ENCODE measurements at places on chromosomes 11 and 22. TPM values are rescaled to one million over a fixed set of nuclear protein-coding genes. Genes with fewer than 3 reads are reported as not detected.

TMEM134 gene
- polyA plus RNA-seq = 18.0 TPM

GRCh38 chr22:42742940-42743339, 22.3 kb upstream of the A4GALT start:
- no peak for DNase-seq

GRCh38 chr11:102320679-102321078, 3.4 kb downstream of the BIRC3 start:
- no peak for DNase-seq

- no peak for DNase-seq
Measured at GRCh38 chr11:83116015-83116641, 40.8 kb upstream of the PCF11 start.

GRCh38 chr11:10375280-10375971, 70.6 kb downstream of the ADM start:
- DNase-seq = no peak

GAL3ST3 gene
- not detected for polyA plus RNA-seq

DNA sequence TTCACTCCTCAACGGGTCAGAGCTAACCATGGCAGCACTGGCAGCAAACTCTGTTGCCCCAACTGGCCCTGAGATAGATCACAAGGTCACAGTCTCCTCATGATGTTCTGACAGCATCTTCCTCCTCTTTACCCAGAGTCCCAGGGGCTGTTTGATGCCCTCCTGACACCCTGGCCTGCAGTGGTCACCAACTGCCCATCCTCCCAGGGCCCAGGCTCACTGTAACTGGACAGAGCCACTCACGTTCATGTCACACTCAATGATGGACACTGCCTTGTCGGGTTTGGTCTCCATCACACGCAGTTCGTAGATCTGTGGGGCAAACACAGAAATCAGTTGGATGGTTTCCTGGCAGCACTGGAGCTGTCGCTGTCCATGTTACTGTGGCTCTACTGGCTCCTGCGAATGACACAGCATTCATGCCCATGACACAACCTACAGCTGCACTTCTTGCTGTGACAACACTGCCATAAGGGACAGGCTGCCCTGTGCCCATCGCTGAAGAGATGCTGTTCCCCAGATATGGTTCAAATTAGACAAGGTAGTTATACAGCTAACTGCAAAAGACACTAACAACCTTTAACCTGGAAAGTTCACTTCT, 10.4 kb upstream of the C22orf39 start:
- no peak for DNase-seq

DNA sequence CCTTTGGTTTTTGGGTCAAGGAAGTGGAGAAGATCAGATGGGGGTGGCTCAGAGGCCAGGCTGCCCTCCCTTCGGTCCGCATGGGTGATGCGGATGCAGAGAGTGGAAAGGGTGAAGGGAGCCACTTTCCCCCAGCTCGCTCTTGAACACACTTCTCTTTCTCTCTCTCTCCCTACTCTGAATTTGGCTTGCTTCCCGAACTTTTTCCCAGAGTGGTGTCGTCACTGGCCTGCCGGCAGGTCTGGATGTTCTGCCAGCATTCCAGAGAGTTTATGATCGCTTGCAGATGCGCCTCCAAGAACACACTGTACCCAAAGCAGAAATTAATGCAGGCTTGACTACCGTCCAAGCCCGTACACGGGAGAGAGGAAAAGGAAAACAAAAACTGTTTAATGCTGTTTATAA, 103.2 kb downstream of the ZBTB16 start:
- peak; percentile 57 for DNase-seq

Data from A549 (cell line).